Caco-2 (cell line): ENCODE measurements at places on chromosomes 13 and 19. TPM values are rescaled to one million over a fixed set of nuclear protein-coding genes. Genes with fewer than 3 reads are reported as not detected.

SLC1A6 gene
- total RNA-seq: not detected in 2 replicates

ZFP28 gene
- total RNA-seq: not detected in 2 replicates

PRR19 gene
- 2.8 and 2.9 TPM in 2 replicates for total RNA-seq

ZMYM2 gene
- 91.1 and 101 TPM in 2 replicates for total RNA-seq

FUT1 gene
- total RNA-seq: 26.1 and 30.5 TPM in 2 replicates

ZNF611 gene
- total RNA-seq: 27.5 and 28.5 TPM in 2 replicates

C13orf42 gene
- not detected in 2 replicates for total RNA-seq

MUC16 gene
- total RNA-seq: 0.05 TPM in 2 replicates

MYO1F gene
- total RNA-seq: 0.23 and 0.25 TPM in 2 replicates

MCEMP1 gene
- not detected in 2 replicates for total RNA-seq

LGALS14 gene
- 1.2 and 2.4 TPM in 2 replicates for total RNA-seq

SPC24 gene
- total RNA-seq: 35.7 and 44.8 TPM in 2 replicates

TLE2 gene
- total RNA-seq: 29.2 and 31.3 TPM in 2 replicates

ZSCAN4 gene
- not detected in 2 replicates for total RNA-seq

PLA2G4C gene
- total RNA-seq: 1.5 and 2.4 TPM in 2 replicates

MATK gene
- total RNA-seq: 0.29 and 0.72 TPM in 2 replicates

ZNF253 gene
- total RNA-seq: 6.4 and 7.1 TPM in 2 replicates

ZSCAN22 gene
- 4.0 and 4.3 TPM in 2 replicates for total RNA-seq

EFNA2 gene
- 18.6 and 20.6 TPM in 2 replicates for total RNA-seq

ZSWIM4 gene
- total RNA-seq: 4.0 and 5.7 TPM in 2 replicates

TNNI3 gene
- 2.9 and 4.2 TPM in 2 replicates for total RNA-seq

ZNF418 gene
- total RNA-seq: 0.50 and 0.51 TPM in 2 replicates
